CD4-positive, alpha-beta T cell treated with Interleukin-17A for 1 hour (primary cell): ENCODE measurements at places on chromosomes 12 and 14.

DNA sequence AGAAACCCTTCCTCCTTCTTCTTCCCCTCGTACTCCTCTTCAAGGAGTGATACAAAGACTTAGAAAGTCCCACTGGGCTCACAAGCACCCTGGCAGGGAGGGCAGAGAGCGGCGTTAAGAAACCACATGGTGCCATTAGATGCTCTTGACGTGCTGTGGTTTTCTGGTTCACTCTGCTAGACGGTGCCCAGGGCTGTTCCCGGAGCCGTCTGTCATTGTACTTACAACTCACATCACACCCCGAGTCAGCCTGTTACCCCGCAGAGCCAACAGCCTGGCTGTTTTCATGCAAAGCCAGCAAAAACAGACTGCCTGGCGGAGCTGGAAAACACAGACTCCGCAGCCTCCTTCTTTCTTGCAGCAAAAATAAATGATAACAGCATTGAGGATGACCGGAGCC lies 232.6 kb upstream of the TBX3 start:
- no peak for DNase-seq

GRCh38 chr14:94795372-94795771 lies 25.5 kb upstream of the GSC start:
- no peak for DNase-seq

DNA sequence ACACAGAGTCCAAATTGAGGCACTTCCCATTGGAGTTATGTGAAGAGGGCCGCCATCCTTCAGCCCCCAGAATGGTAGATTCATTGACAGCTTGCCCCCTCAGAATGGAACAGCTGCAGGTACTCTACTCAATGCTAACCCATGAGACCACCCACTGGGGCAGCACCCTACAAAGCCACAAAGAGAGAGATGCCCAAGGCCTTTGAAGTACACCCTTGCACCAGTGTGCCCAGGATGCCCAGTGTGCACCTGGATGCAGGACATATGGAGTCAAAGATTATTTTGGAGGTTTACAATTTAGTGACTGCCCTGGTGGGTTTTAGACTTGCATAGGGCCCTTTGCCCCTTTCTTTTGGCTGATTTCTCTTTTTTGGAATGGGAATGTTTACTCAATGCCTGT lies 933.9 kb downstream of the SLC16A7 start:
- no peak for DNase-seq

DNA sequence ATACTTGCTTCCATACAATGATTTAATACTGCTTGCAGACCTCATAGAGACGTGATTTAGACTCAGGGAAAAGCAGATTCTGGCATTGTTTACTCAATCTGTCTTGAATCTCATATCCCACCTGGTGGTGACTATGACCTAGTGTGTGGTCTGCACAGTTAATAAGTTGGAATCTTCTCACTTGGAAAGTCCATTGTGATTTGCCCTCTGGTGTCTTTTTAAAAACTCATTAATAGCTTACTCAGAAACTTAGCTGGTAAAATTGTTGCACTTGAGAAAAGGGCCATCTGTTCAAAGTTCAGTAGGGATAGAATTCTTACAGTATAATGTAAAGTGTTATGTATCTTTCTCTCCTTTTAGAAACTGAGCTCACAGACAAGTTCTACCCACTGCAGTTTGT lies 106.0 kb downstream of the PELI2 start:
- DNase-seq: no peak

- no peak for DNase-seq
These were observed 63.7 kb downstream of the FBXL14 start for GRCh38 chr12:1530592-1531152.

GRCh38 chr14:104638190-104638589 lies 33.6 kb upstream of the TMEM179 start:
- DNase-seq: no peak

DNA sequence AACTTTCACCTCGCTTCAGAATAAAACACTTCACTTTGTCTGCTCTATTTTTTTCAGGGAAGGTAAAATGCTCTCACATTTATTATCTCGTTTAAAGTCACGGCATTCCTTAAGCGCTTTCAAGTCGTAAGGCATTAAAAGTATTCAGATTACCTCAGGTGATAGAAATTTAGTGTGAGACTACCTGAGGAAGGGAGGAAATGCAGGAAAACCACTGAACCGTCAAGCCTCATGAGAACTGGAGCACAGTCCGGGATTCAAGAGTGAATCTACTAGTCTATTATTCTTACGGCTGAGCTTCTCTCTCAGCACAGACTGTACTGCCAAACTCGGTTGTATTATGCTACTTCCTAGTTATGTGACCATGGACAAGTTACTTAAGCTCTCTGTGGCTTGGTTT lies 8.3 kb upstream of the PPFIBP1 start:
- no peak for DNase-seq

DNA sequence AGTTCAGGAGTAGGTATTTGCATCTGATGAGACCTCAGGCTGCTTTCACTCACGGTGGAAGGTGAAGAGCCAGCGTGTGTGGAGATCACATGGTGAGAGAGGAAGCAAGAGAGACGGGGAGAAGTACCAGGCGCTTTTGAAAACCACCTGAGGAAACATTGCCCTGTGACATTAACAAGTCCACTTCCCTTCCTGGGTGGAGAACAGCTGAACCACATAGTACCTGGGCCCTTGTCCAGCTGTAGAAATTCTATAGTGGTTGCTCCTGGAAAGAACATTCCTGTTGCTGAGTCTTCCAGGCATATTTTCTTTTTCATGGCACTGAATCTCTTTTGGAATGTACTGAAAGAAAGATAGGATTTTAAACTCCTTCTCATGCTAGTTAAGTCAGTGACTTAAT lies 87.3 kb upstream of the RIN3 start:
- DNase-seq: no peak

DNA sequence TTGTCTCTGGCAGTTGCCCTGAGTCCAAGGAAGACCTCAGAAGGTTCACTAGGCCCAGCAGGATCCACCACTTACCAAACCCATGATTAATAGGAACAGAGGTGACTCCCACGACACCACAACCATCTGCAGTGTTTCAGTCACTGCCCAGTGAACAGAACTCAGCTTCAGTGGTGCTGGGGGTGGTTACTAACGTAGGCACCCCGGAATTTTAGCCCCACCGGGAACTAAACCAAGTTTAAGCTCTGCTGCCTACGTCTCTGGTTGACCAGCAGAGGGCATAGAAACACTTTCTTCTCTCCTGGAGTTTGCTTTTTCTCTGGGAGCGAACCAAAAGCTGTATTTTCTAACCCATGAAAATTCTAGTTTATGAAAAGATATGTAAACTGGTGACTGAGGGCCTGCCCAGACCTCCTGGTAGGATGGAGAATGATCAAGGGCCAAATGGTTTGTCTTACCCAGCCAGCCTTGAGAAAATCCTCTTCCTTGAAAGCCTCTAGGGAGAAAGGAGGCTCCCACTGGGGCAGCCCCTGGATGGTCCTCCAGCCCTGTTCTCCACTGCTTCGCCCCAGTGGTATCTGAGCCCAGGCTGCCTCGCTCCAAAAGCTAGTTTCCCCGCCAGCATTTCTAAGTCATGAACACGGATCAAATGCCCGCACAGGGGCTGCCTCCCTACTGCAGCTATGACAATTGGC lies 379.8 kb downstream of the DPF3 start:
- no peak for DNase-seq

- DNase-seq: no peak
These were observed 8.5 kb downstream of the ATF7 start for GRCh38 chr12:53617700-53618099.

DNA sequence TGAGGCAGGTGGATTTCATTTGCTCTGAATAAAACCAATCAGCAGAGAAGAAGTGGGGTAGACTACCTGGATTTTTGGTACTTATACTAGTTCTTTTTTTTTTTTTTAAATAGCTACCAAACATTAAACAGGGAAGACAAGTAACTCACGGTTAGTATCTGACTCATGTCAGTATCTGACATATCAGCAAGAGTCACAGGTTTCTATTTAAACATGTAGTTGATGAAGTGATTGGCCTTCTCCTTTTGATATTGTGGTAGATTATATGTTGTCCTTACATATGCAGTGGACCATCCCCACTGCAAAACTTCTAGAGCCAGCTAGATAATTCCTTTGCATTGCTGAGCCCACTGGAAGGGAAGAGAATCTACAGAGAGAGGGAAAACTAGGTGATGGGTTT lies 208.0 kb downstream of the ANO6 start:
- DNase-seq: no peak

DNA sequence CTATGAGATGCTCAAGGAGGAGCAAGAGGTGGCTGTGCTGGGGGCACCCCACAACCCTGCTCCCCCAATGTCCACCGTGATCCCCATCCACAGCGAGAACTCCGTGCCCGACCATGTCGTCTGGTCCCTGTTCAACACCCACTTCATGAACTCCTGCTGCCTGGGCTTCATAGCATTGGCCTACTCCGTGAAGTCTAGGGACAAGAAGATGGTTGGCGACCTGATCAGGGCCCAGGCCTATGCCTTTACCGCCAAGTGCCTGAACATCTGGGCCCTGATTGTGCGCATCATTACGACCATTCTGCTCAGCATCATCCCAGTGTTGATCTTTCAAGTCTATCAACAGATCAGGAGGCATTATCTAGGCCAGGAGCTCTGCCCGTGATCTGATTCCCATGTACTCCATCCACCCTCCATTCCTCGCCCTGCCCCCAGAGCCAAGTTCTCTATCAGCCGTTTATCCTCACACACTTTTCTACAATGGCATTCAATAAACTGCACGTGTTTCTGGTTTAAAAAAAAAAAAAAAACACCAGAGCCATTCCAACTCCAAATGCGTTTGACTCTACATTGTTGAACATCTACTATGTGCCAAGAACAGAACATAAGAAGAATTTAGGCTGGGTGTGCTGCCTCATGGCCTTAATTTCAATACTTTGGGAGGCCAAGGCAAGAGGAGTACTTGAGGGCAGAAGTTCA lies 17.5 kb downstream of the ATXN2 start:
- no peak for DNase-seq

GRCh38 chr14:91893007-91893406 lies 25.7 kb upstream of the TC2N start:
- DNase-seq: peak; percentile 46

GRCh38 chr14:28254768-28255167 lies 511.8 kb upstream of the FOXG1 start:
- DNase-seq: no peak

GRCh38 chr14:37466623-37467088 lies 128.4 kb downstream of the FOXA1 start:
- no peak for DNase-seq

GRCh38 chr12:93742110-93742934 lies 65.1 kb downstream of the CRADD start:
- peak; percentile 50 for DNase-seq

DNA sequence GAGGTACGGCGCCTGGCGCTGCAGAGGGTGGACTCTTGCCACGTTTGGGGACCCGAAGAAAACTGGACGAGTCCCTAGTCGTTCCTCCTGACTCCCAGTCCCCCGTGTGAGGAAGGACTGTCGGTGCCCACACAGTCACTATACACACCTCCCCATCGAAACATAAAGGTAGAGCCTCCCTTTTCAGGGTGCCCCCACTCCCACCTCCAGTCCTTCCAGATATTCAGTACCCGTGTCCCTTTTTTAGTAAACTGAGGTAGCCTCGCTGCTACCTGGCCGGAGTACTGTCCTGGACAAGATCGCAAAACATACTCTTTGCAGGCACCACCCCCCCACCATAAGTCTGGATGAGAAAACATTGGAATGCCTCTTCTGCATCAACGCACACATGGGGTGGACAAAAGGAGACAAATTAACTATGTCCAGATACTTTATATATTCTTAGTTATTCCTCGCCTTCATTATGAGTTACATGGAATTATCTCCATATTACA lies 610 bp upstream of the KMT2D start:
- DNase-seq: no peak

DNA sequence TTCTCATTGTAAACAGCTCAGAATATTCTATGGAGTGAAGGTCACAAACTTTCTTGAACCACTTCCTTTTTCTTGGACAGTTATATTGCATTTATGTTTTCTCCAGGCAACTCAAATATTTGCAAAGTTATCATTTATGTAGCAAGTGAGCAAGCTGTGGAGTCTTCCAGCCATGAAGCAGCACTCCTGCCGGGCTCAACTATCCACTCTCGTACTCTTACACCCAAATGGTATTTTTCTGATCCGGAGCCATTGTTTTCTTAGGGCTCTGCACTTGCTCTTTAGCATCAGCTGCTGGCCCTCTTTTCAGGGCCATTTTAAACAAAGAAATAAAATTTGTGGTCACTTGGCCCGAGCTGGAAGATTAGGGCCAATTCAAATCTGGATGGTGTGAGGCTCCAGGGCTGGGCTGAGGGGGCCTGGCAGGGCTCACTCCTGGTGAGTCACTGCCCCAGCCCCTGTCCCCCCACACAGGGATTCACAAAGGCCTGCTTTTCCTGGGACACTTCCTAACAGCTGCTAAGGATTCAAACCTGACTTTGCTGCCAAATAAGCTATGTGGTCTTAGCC lies 19.7 kb downstream of the SYNE3 start:
- no peak for DNase-seq
